ENCODE measurements at places on chromosomes 16 and 17.

- peak; percentile 68 for DNase-seq
Observed at GRCh38 chr17:56593646-56594319, at the start of gene NOG. Gene NOG, plus strand, starts transcription at chr17:56593699. Its CDS starts 525 bp downstream, at chr17:56594224.

GRCh38 chr17:80426671-80427326 is 11.8 kb downstream of the ENDOV start:
- DNase-seq: peak; percentile 61

DNA sequence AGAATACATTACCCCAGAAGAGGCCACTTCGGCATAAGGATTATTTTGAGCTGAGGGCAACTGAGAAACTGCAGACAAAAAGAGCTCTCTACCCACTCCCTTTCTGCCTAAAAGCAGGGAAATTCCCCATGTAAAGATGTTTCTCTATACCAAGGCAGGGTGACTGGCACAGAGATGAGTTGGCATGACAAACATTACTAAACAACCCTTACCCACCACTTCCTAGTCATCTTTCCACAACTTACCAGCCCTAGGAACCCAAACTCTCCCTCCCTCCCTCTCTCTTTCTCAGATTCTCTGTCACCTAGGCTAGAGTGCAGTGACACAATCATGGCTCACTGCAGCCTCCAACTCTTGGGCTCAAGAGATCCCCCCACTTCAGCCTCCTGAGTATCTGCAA is 68.6 kb downstream of the EMP2 start:
- no peak for DNase-seq

DNA sequence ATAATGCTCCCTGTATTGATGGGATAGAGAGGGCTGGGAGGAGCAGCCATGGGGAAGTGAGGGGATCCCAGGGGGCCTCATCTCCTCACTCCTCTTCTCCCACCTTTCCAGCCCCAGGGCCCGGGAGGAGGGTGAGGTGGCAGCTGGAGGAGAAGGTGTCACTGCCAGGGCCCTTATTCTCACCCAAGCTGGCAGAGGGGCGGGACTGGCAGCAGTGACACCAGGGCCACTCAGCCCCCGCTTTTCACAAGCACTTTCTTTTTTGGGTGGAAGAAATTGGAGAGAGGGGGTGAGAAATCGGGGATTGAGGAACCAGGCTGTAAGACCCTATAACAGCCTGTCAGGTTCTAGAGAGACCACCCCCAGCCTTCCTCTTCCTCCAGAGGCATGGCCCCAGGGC is 2.4 kb upstream of the TBX21 start:
- no peak for DNase-seq

DNA sequence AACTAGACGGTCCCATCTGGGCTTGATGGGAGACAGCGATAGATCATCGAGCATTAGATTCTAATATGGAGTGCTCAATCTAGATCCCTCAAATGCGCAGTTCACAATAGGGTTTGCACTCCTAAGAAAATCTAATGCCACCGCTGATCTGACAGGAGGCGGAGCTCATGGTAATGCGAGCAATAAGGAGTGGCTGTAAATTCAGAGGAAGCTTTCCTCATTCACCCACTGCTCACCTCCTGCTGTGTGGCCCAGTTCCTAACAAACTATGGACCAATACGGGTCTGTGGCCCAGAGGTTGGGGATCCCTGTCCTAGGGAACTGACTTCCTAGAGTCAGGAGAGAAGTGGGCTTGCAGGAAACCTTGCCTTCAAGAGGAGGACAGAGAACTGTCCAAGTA is 25.2 kb upstream of the AMZ2 start:
- no peak for DNase-seq

GRCh38 chr16:11964761-11965551 is at the start of gene TNFRSF17:
Gene TNFRSF17, plus strand, starts transcription at chr16:11965210. Its CDS starts 115 bp downstream, at chr16:11965325.
- DNase-seq: no peak

GRCh38 chr17:83162035-83162745 is 82.8 kb downstream of the METRNL start:
- no peak for DNase-seq

DNA sequence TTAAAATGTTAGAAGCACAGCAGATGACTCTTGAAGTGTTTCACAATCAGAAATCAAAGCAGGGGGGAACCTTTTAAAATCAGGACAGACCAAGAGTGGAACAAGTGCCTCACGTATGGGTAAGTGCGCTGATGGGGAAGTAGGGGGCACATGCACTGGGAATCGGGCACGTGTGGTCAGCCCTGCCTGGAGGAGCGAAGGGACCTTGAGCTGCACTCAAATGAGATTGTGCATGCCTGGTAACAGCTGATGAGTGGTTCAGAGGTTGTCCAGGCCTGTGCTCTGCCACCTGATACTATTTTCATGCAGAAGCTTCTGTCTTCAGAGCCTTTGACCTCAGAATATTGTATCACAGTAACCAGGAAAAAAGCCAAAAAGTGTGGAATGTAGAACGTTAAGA is 13.7 kb upstream of the XYLT2 start:
- DNase-seq: no peak

Data from NCI-H1417 (cell line).